NCI-H1417 (cell line): ENCODE measurements at places on chromosomes 12 and 14.

DNA sequence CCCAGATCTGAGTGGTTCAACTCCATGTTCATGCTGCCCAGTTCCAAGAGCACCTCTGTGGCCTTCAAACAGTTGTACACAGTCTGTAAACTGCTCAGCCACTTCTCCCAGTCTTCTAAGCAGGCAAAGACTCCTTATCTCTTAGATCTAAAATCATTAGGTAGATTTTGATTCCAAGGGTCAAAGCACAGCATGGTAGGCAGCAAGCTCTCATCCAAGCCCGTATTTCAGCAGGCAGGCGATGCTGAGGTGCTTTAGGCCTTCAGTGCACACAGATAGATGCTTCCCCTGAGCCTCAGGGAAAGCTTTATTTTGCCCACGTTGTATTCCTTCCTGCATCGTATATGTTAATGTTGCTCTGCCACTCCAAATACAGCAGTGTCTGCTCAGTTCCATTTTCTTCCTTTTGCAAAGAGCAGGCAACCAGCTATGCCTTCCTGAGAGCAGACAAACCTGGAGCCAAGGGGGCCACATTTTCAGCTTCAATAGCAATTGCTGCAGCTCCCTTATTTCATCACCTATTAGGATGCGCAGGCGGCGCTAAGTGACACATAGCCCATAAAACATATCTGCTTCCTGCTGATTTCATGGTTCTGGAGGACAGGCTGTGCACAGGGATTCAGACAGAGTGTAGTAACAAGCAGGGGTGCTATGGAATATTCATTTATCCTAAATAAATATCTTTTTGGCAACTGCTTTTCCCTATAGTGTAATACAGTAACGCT lies 67.5 kb downstream of the ETV6 start:
- no peak for DNase-seq

DNA sequence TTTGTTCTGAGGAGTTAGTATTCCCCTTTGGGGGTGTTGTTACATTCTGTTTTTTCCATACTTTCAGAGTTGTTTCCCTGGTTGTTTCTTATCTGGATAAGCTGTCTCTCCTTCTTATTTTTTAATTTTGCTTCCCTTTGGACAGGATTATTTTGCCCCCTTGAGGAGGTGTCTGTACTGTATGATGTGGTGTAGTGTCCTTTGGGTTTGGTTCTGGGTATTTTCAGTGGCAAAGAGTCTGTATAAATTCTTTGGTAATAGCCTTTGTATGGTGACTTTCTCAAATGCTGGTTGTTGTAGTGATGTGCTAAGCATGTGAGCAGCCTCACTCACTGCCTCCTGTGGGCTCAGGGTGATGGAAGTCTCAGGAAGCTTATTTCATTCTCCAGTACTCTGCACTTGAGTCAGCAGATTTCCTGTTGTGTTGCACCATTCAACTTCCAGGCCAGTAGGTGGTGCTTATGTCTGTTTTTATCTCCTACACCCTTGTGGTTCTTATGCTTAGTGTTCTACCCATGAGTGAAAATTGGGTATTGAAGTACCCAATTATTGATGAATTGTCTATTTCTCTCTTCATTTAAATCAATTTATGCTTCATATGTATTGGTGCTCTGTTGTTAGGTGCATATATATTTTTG lies 103.3 kb upstream of the PMCH start:
- DNase-seq = peak; percentile 36

GRCh38 chr12:54053751-54054741 lies at the start of gene HOXC4:
Gene HOXC4, plus strand, starts transcription at chr12:54053835. Its CDS starts 88 bp downstream, at chr12:54053923.
- DNase-seq = peak; percentile 75

GRCh38 chr14:70816525-70816924 lies 7.2 kb upstream of the MAP3K9 start:
- no peak for DNase-seq

DNA sequence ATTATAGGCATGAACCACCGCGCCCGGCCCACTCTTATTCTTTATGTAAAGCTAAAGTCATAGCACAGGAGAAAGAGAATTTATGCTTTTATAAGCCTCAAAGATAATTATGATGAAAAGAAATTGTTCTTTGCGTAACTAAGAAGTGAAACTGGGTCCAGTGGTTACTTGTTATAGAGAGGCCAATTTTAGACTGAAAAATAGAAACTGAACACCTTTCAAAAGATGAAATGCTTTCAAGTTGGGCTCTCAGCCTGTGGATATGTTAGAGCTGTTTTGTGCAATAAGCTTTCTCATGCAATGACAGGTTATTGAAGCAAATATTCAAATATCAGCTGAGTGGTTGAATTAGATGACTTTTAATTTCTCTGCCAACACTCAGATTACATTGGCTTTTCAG lies 7.9 kb downstream of the TMEM253 start:
- DNase-seq = no peak

- DNase-seq = no peak
Observed at GRCh38 chr14:55249423-55249822, 21.8 kb upstream of the FBXO34 start.

- no peak for DNase-seq
Observed at GRCh38 chr12:124456652-124457152, 110.7 kb downstream of the NCOR2 start.

- no peak for DNase-seq
Observed at GRCh38 chr14:69711881-69712560, 54.9 kb upstream of the SRSF5 start.

DNA sequence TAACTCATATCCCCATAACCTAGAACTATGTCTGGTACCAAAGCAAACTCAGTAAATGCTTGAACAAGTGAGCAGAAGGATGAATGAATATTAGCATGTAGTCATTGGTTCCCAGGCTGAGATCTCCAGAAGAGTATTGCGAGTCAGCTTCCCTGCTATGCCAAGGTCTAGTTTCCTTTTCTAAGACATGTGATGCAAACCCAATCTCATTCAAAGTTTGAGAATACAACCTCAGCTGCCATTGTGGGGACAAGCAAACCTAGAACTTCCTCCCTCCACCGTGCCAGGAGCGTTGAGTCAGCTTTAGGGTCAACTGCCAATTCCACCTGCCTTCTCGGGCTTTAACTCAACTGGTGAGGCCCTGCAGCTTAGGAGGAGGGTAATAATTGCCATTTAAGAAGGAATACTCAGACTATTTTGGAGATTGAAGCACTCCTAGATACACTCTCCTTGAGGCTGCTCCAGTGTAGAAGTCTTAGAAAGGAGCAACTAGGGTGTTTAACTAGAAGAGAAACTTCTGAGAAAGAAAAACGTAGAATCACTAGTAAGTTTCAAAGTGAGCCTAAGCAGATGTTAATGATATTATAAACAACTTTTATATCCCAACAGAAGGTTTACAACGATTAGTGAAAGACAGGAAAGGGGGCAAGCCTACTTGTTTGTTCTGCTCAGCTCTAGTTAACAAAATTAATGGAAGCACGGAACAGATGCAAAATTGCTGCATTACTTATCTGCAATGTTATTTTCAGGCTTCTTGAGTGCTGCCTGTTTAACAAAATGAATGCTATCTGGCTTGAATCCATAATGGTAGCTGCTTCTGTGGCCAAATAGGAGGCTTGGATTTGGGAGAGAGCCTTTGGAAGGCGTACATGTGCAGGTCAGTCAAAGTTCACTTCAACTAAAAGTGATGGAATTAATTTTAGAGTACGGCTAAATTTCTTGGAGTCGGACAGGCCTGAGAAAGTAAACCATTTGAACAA lies 96.9 kb downstream of the HELB start:
- DNase-seq = no peak
